ENCODE measurements at places on chromosomes 5 and 9. TPM values are rescaled to one million over a fixed set of nuclear protein-coding genes. Genes with fewer than 3 reads are reported as not detected.

PPIC gene
- 3.1 TPM for total RNA-seq

GPR150 gene
- total RNA-seq: not detected

RNF180 gene
- total RNA-seq: 102 TPM

PLPPR1 gene
- 222 TPM for total RNA-seq

TXNDC8 gene
- not detected for total RNA-seq

ZNF883 gene
- 35.1 TPM for total RNA-seq

NUTM2G gene
- not detected for total RNA-seq

PCDHA12 gene
- total RNA-seq: 19.8 TPM

MYOT gene
- 0.31 TPM for total RNA-seq

INSL4 gene
- not detected for total RNA-seq

MARVELD2 gene
- 0.78 TPM for total RNA-seq

THG1L gene
- 17.8 TPM for total RNA-seq

TAL2 gene
- total RNA-seq: 3.0 TPM

DOK3 gene
- total RNA-seq: 3.0 TPM

All from occipital lobe (tissue), 3 donors.